NCI-H82 (cell line): ENCODE measurements at places on chromosomes 3 and 15.

DNA sequence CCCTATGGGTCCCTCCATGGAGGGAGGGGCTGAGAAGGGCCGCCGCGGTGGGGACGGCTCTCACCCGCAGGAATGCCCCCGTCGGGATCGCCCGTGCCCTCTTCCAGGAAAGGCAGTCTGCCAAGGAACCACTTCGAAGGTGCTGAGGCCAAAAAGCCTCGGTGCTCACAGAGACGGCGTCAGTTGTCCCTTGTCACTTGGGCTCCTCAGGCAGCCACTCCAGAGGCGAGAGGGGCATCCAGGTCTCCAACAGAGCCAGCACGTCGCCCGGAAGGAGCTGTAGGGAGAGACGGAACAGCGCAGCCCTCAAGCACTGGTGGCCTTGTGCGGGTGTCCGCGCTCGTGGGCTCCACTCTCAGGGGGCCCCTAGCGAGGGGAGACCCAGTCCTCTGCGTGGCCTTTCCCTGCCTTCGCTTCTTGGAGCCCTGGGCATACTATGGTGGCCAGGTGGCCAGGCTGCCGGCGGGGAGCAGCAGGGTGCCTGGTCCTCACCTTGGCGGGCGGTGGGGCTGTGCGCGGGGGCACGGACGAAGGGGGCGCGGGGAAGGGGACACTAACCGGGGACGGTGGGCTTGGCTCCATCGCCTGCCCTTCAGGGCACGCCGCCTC lies 994 bp downstream of the MESP1 start:
- no peak for DNase-seq

- DNase-seq = peak; percentile 65
Measured at GRCh38 chr3:197508461-197508860, 47.3 kb downstream of the BDH1 start.

DNA sequence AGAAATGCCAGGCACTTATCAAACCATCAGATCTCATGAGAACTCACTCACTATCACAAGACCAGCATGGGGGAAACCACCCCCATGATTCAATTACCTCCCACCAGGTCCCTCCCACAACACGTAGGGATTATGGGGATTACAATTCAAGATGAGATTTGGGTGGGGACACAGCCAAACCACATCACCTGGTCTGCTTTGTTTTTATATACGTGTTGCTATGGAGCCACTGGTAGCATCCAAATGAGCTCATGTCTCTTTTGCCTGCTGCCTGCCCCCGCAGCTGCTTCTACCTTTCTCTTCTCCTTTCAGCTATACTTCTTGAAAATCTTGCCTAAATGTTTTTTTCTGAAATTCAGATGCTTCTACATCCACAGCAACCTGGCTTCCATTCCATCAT lies 26.8 kb upstream of the PCOLCE2 start:
- DNase-seq = peak; percentile 42

GRCh38 chr15:55942332-55942731 lies 51.1 kb downstream of the NEDD4 start:
- no peak for DNase-seq

DNA sequence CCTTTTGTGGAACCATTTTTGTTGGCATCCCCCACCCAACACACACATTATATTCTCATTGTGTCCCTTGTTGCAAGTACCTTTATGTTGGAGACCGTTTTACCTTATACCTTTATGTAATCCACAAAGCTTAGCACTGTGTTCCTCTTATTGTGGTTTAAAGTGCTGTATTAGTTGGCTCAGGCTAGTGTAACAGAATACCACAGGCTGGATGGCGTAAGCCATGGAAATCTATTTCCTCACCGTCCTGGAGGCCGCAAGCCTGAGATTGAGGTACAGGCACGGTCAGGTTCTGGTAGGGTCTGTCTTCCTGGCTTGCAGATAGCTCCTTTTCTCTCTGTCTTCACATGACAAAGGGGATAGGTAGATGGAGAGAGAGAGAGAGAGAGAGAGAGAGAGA lies 302.8 kb downstream of the ROBO2 start:
- no peak for DNase-seq

- DNase-seq = no peak
Measured at GRCh38 chr3:156601497-156601896, 46.6 kb upstream of the SSR3 start.

DNA sequence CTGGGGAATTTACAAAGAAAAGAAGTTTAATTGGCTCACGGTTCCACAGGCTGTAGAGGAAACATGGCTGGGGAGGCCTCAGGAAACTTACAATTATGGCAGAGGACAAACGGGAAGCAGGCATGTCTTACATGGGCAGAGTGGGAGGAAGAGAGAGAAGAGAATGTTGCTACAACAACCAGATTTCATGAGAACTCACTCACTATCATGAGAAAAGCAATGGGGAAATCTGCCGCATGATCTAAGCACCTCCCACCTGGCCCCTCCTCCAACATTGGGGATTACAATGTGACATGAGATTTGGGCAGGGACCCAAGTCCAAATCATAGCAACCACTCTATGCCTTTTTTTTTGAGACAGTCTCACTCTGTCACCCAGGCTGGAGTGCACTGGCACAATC lies 28.8 kb downstream of the PCNP start:
- no peak for DNase-seq

- peak; percentile 94 for DNase-seq
Measured at GRCh38 chr15:64379216-64379960, 1.9 kb downstream of the PCLAF start.

DNA sequence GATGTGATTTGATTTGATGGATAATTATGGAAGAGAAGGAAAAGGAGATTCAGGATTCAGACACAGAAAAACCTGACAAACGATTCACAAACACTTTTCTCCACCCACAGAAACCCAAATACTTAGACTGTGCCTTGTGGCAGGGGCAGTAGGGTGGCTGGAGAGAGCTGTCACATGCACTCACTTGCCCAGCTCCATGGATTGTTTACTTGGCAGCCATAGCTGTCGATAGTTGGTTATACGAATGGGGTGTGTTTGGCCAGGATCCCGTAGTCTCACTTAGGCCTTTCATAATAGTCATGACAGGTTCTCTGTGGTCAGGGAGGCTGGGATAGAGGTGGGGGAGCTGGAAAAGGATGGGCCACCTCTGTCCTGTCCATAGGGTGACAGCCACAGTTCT lies 76.9 kb downstream of the CACNA1D start:
- DNase-seq = no peak

GRCh38 chr3:69770219-69770618 lies 31.0 kb downstream of the MITF start:
- DNase-seq = no peak

GRCh38 chr15:96505014-96505413 lies 174.5 kb downstream of the NR2F2 start:
- no peak for DNase-seq

DNA sequence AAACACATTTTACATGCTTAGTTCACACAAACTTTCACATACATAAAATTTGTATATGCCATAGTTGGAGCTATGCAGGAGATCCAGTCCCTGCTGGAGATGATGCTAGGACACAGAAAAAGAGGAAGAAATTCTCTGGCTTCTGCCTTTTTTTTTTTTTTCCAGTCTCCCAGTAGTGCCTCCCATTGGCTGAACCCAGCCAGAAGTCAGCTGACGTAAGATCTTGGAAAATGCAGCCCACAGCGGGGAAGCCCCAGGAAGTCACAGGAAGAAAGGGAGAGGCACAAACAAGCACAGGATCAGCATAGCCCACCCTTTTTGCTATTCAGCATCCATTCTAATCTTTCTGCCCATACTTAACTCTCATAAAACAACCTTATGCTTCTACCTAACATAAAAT lies 38.5 kb downstream of the SCN11A start:
- DNase-seq = no peak
